ENCODE measurements at places on chromosomes 12 and 14. TPM values are rescaled to one million over a fixed set of nuclear protein-coding genes. Genes with fewer than 3 reads are reported as not detected.

CFAP73 gene
- total RNA-seq: not detected

- no peaks in the 10 kb centered on the region for H3K36me3 ChIP-seq
- no peak for DNase-seq
- H3K27ac ChIP-seq: no peak overlapping the region
- H3K4me3 ChIP-seq: no peak overlapping the region
These were observed 12.8 kb downstream of the DIP2B start for GRCh38 chr12:50517421-50518048.

- H3K36me3 ChIP-seq: no peaks in the 10 kb centered on the region
- H3K4me1 ChIP-seq: no peaks in the 10 kb centered on the region
- no peak for DNase-seq
- H3K4me3 ChIP-seq: no peak overlapping the region
- H3K27me3 ChIP-seq: no peaks in the 10 kb centered on the region
- peak overlapping the region; percentile 69 for H3K27ac ChIP-seq
These were observed 79.2 kb downstream of the DAD1 start for GRCh38 chr14:22509751-22510300.

DNA sequence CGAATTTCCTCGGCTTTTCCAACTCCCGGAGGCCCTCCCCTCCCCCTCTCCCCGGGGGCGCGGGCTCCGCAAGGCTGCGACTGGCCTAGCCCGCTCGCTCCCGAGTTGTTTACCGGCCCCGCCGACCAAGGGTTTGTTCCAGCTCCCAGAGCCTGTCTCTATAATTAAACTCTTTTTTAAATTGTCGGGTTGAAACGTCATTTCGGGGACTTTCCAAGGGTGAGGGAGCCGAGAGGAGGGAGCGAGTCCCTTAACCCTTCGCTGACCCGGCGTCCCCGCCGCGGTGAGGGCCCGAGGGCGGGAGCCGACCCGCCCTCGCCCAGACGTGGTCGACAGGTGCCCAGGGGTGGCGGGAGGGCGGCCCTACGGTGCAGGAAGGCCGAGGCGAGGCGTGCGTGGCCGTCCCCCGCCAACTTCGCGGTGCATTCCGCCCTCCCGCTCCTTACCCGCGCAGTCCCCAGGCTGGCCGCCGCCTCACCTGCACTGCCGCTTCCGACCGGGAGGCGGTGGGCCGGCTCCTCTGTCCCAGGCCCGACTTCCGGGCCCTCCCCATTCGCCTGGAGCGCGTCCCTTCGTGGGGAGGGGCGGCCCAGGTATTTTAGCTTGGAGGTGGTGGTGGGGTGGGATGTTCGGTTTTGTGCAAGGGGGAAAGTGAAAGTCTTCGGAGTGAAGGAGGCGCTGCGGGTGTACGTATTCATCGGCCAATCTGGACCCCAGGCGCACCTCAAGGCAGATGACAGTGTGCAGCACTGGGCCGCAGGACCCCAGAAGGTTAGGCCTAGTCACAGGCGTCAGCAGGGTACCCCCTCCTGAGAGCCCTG, 2.9 kb upstream of the ZFP36L1 start:
- peak overlapping the region; percentile 100 for H3K27ac ChIP-seq
- H3K27me3 ChIP-seq: no peaks in the 10 kb centered on the region
- peak; percentile 81 for DNase-seq
- H3K4me3 ChIP-seq: peak overlapping the region; percentile 83
- no peaks in the 10 kb centered on the region for H3K4me1 ChIP-seq

AGAP2 gene
- total RNA-seq: 0.75 TPM

GRCh38 chr12:67986632-67987031, 2.6 kb upstream of the IFNG-AS1 start:
- no peak overlapping the region for H3K27ac ChIP-seq
- no peaks in the 10 kb centered on the region for H3K27me3 ChIP-seq
- H3K36me3 ChIP-seq: no peaks in the 10 kb centered on the region

- H3K4me1 ChIP-seq: no peaks in the 10 kb centered on the region
- no peaks in the 10 kb centered on the region for H3K36me3 ChIP-seq
These were observed 34.0 kb downstream of the TUNAR start for GRCh38 chr14:95910628-95911027.

GRCh38 chr12:24597580-24597979, 351.3 kb downstream of the BCAT1 start:
- no peaks in the 10 kb centered on the region for H3K27me3 ChIP-seq
- H3K4me3 ChIP-seq: no peak overlapping the region
- no peak for DNase-seq
- no peak overlapping the region for H3K27ac ChIP-seq

GRCh38 chr12:10111451-10111850, 12.7 kb upstream of the CLEC1A start:
- no peaks in the 10 kb centered on the region for H3K36me3 ChIP-seq
- no peak for DNase-seq
- H3K4me1 ChIP-seq: no peaks in the 10 kb centered on the region
- no peak overlapping the region for H3K27ac ChIP-seq
- no peaks in the 10 kb centered on the region for H3K27me3 ChIP-seq

HOXC11 gene
- total RNA-seq: not detected

DNA sequence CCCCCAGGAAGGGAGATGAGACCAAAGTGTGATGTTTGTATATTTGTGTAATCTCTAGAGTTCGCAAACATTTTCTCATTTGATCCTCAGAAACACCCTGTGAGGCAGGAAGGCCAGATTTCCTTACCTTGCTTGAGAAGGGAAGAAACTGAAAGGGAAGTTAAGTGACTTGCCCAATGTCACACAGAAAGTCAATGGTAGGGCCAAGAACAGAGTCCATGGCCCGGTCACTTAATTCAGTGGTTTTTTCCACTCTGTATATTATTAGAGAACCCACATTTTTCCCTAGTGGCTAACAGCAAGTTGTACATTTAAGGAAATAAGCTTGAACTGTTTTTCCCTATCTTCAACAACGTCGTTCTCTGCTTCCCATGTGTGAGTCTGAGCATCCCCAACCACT, 25.6 kb upstream of the CHPT1 start:
- no peaks in the 10 kb centered on the region for H3K4me1 ChIP-seq
- no peak overlapping the region for H3K27ac ChIP-seq
- H3K36me3 ChIP-seq: no peaks in the 10 kb centered on the region

- no peaks in the 10 kb centered on the region for H3K27me3 ChIP-seq
- H3K27ac ChIP-seq: peak overlapping the region; percentile 19
- H3K36me3 ChIP-seq: peaks cover 13% of the 10 kb centered on the region
- DNase-seq: peak; percentile 87
- peak overlapping the region; percentile 38 for H3K4me3 ChIP-seq
These were observed 69.6 kb downstream of the MOK start for GRCh38 chr14:102235275-102235897.

DNA sequence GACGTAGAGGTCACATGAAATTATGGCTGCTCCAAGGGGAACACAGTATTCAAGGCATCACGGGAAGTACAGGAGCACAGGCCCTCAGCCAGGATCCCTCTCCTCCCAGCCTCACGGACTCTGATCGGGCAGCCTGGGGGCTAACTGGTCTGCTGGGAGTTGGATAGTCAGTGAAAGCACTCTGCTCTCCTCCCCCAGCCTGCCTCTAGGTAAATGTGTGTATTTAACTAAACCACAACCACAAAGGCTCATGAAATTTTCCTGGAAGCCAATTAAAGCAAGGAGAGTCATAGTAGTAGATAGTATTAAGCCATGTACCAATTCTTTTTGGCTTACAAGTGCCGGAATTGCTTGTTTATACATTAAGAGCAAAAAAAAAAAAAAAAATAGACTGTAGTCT, 254.3 kb downstream of the MSRB3 start:
- no peak overlapping the region for H3K27ac ChIP-seq
- no peak for DNase-seq
- H3K27me3 ChIP-seq: no peaks in the 10 kb centered on the region
- no peaks in the 10 kb centered on the region for H3K36me3 ChIP-seq
- no peaks in the 10 kb centered on the region for H3K4me1 ChIP-seq

- peaks cover 33% of the 10 kb centered on the region for H3K36me3 ChIP-seq
- H3K4me3 ChIP-seq: peak overlapping the region; percentile 50
- no peaks in the 10 kb centered on the region for H3K27me3 ChIP-seq
- no peaks in the 10 kb centered on the region for H3K4me1 ChIP-seq
- no peak for DNase-seq
These were observed 1.7 kb downstream of the SLC2A3 start for GRCh38 chr12:7934091-7934888.

PTPN21 gene
- 22.4 TPM for total RNA-seq

DNA sequence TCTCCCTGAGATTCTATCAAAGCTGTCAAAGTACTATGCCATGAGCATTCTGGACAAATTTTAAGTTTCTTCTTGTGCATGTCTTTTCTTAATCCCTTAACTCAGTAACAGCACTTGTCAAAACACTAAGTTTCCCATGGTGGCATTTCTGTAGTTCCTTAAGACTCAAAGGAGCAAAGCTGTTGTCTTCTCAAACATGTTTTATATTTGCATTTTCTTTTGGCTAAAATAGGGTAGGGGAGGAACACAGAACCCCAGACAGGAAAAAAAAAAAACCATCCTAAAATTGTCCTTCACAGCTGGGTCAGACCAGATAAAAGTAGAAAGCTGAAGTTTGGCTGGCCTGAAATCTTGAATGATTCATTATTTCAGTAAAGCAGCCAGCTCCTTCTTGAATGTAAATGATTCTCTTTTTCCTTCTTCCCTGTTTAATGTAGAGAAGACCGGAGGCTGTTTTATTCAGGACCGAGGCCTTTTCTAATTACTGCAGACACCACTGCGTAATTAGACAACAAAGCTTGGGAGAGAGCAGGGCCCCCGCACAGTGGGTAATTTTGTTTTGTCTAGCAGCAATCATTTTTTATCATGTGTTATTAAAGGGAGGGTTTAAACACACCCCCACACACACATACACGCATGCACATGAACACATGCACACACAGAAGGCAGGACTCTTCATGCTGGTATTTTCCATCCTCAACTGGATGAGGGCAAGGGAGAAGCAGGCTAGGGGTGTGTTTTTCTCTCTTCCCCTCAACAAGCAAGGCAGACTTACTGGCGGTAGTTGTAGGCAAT, 51.0 kb downstream of the PAH start:
- no peak for DNase-seq
- no peaks in the 10 kb centered on the region for H3K36me3 ChIP-seq
- no peak overlapping the region for H3K27ac ChIP-seq
- H3K4me3 ChIP-seq: no peak overlapping the region

SYCP3 gene
- total RNA-seq: not detected

- no peaks in the 10 kb centered on the region for H3K27me3 ChIP-seq
- DNase-seq: no peak
These were observed 752 bp downstream of the DACT1 start for GRCh38 chr14:58638231-58639197.

TMEM52B gene
- total RNA-seq: not detected

DNA sequence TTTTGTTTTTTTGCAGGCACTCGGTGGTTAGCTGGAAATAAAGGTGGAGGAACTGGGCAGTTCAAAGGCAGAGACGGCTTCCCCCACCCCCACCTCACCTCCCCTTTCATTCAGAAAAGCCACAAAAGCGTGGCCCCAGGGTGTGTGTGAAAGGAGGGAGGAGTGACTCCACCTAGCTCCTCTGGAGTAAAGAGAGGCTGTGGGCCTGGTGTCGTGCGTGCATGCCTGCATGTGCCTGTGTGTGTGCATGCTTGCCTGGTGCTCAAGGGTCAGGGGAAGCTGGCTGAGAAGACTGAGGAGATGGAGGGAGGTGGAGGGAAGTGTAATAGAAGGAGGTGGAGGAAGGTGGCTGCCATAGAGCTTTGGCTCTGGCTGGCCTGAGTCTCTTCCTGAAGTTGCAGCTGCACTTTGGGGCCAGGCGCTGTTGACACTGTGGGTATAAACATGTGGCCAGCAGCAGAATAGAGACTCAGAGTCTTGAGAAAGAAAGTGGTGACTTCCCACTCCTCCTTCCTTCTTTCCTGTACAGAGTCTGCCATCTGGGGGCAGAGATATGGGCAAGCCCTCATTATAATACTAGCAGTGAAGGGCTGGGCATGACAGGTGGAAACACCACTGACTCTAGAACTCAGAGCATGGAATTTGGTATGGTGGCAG, 36.9 kb upstream of the SINHCAF start:
- H3K4me1 ChIP-seq: no peaks in the 10 kb centered on the region
- no peak for DNase-seq

HOTAIR gene
- total RNA-seq: not detected

GRCh38 chr12:81083906-81084513, 6.1 kb downstream of the ACSS3 start:
- no peaks in the 10 kb centered on the region for H3K27me3 ChIP-seq
- H3K27ac ChIP-seq: no peak overlapping the region
- H3K4me1 ChIP-seq: peaks cover 54% of the 10 kb centered on the region
- no peak for DNase-seq

TBX5 gene
- 238 TPM for total RNA-seq

ITGB7 gene
- total RNA-seq: 0.47 TPM

DNA sequence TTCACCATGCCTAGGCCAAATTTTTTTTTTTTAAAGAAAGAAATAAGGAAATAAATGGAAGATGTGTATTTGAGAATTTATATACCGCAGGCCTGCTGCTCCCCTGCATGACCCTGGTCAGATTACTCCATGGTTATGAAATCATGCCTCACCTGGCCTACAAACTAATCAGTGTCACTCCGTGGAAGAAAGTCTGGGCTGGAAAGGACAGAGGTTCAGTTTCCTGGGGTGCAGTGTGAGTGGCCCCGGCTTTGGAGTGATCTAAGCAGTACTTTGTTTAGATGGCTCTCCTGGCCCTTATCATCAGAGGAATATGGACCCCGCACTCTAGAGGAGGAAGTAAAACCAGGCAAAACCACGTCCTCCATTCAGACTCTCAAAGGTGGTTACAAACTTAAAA, 9.6 kb downstream of the APOBEC1 start:
- H3K36me3 ChIP-seq: no peaks in the 10 kb centered on the region
- no peak overlapping the region for H3K4me3 ChIP-seq
- no peaks in the 10 kb centered on the region for H3K4me1 ChIP-seq
- H3K27me3 ChIP-seq: no peaks in the 10 kb centered on the region

GRCh38 chr14:74459289-74459946, 33.4 kb upstream of the SYNDIG1L start:
- H3K27ac ChIP-seq: no peak overlapping the region
- H3K36me3 ChIP-seq: no peaks in the 10 kb centered on the region
- H3K27me3 ChIP-seq: no peaks in the 10 kb centered on the region
- DNase-seq: peak; percentile 57

Measured in right atrium auricular region (tissue), 2 donors.